ENCODE measurements at places on chromosomes 6 and 20.

GRCh38 chr20:44664131-44664530 is 12.6 kb upstream of the ADA start:
- DNase-seq = no peak

DNA sequence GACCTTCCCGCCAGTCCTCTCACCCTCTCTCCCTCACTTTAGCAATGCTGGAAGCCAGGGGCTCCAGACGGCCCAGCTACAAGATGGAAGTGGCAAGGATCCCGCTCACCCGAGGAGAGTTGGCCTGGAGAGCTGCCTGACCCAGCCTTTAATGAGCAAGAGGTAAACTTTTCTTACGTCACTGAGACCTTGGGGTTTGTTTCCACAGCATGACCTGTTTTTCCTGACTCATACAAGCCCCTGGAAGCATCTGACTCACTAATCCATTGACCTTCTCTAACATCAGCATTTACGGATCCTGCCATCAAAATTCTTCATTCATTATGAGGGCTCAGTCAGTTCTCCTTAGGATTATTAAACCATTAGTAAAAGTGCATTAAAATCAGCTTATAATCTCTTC is 120.4 kb downstream of the MYLK4 start:
- DNase-seq = no peak

DNA sequence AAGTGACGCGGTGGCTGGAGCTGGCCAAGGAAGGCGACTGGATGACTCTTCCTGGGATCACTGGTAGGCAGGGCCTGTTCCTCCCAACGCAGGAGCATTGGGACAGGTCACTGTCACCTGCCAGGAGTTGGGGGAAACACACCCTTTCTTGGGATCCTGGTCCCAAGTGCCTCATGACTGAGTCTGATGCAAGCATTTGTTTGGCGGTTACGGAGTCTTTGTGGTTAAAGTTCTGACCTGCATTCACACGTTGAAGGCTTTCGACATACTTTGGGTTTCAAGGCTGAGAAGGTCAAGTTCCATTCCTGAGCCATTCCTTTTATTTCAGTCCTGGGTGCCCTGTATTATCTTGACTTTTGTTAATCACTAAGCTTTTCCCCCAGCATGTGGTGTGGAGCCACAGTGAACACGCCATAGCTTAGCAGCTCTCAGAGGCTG is 6.0 kb downstream of the PNLDC1 start:
- no peak for DNase-seq

- DNase-seq = no peak
These were observed 754 bp upstream of the TMEM170B start for GRCh38 chr6:11536795-11537194.

DNA sequence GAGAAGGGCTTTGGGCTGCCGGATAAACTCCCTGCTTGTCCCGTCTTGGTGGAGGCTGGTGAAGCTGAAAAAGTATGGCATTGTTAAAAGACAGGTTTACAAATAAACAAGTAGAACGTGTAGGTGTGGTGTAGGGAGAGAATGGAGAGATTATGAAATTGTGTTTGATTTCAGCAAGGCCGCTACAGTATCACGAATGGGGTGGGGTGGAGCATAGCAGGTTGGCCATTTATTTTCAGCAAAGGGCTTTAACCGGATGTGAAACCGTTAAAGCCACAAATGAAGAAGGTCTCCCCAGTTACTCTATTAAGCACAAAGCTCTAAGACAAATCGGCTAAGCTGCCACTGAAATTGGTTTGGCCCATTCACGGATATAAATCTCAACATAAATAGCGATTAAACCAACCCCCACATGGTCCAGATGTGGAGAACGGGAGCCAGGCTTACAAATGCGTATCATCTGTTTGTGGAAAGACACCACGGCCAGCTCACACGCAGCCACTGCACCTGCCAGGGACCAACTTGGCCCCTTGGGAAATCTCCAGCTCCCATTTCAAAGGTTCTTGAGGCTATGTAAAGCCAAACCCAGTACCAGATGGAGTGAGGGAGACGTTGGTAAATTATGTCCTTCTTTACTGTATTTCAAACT is 94.0 kb downstream of the ZMYND8 start:
- DNase-seq = peak; percentile 78

GRCh38 chr6:105458551-105458950 is 55.7 kb upstream of the PREP start:
- no peak for DNase-seq

DNA sequence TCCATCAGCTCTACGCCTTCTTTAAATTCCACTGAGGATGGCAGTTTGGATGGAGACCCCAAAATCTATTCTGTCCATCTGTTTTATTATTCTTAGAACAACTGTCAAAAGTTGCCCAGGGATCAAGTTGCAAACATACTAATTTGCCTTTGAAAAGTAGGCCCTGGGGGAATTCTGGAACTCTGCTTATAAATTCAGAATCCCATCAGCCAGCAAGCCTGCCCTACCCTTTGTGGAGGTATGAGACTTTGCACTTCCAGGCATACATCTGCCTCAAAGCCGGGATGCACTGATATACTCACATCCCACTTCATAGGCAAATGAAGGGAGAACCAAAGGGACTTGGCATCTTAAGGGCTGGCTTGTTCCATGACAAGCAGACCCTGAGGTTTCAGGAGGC is 93.6 kb downstream of the INSM1 start:
- DNase-seq = no peak

- no peak for DNase-seq
These were observed 241.8 kb upstream of the PRDM1 start for GRCh38 chr6:105844275-105844883.

GRCh38 chr20:4152696-4153235 is 137.4 kb upstream of the RNF24 start:
- DNase-seq = no peak

GRCh38 chr6:170365121-170365520 is 58.6 kb downstream of the FAM120B start:
- no peak for DNase-seq

DNA sequence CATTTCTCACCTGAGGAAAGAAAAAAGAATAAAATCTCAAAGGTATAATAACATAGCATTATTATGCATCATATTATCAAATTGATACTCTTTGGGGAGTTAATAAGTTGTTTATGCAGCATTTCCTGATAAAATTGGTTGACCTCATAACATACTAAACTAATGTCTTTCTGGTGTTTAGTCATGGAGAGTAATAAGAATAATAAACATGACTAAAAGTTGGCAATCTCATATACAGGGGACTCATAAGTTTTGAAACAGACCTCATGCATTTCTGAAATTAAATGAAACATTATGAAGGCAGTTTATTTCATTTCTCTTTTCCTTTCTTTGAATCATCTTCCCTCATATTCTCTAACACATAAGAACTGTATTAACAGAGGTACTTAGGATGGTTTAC is 60.5 kb upstream of the PRDM1 start:
- DNase-seq = no peak

- peak; percentile 68 for DNase-seq
These were observed 55.9 kb downstream of the ANKEF1 start for GRCh38 chr20:10090588-10091166.

DNA sequence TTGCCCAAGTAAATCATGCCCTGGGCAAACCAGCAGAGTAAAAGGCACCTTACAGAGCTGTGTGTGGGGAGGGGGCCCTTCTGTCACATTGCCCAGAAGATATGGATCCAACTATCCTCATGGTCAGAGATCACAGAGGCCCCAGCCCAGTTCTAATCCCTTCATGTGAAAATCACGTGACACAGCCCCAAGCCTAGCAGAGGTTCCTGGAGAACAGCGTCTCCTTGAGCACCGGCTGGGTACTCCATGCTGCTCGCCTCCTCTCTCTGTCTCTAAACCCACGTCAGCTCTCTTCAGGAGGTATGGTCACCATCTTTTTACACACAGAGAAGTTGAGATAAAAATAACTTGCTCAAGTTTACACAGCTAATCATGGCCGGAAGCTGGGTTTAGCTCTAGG is 230.2 kb downstream of the ANKRD60 start:
- DNase-seq = no peak

- no peak for DNase-seq
These were observed 17.5 kb downstream of the AGPAT4 start for GRCh38 chr6:161256407-161256806.

GRCh38 chr20:63769891-63770474 is 30.4 kb downstream of the SLC2A4RG start:
- DNase-seq = no peak

DNA sequence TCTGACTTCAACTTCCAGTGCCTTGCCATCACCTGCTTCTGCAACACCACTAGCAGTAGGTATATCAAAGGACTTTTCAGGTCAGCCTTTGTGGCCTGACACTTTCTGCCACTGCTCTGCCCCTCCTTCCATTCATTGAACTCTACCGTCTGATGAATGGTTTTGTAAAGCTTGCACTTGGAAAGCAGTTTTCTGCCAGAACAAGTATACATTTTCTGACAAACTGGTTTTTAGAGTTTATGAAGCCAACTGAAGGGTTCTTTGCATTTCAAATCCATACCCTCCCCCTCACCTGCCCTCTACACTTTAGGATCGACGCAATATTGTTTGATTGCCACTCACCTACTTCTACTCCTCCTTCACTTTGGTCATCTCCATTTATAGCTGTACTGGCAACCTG is 603.1 kb downstream of the HACE1 start:
- peak; percentile 38 for DNase-seq

DNA sequence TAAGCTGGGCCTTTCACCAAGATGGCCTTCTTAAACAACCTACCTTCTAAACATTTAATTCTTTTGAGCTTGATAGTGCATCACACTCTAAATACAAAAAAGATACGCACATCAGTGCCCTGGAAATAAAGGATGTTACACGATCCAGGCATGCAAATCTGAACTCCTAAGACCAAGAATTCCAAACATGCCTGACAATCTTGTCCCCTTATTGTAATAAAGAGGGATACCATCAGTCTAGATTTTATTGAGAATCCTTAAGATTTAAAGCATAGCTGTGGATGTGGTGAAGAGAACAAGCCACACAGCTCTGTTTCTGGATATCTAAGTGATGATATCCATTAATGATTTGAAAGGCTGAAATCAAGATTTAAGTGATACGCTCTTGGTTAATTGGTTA is 13.0 kb downstream of the ZNF451 start:
- DNase-seq = no peak

DNA sequence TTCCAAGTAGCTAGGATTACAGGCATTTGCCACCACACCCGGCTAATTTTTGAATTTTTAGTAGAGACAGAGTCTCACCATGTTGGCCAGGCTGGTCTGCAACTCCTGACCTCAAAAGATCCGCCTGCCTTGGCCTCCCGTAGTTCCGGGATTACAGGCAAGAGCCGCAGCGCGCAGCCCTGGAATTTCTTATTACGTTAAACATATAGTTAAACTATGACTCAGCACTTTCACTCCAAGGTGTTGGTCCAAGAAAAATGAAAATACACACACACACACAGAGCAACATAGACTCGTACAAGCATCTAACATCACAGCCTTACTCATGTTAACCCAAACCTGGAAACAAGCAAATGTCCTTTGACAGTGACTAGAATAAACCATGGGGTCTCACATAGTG is 663.9 kb downstream of the PRKN start:
- DNase-seq = no peak

DNA sequence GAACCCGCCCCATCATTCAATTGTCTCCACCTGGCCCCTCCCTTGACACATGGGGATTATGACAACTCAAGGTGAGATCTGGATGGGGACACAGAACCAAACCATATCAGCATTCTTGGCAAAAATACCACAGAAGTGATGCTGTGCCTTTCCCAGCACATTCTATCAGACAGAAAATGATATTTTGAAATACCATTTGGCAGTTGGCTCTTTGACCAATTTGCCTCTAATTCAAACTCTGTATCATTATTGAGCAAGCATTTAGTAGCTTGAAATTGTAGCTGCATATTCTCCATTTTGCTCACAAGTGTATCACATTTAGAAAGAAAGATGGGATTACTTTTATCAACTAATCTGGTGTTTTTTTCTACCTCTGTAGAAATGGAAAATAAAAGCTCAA is 64.0 kb downstream of the PLCB1 start:
- DNase-seq = no peak

GRCh38 chr6:113353392-113353791 is 503.8 kb upstream of the MARCKS start:
- no peak for DNase-seq

DNA sequence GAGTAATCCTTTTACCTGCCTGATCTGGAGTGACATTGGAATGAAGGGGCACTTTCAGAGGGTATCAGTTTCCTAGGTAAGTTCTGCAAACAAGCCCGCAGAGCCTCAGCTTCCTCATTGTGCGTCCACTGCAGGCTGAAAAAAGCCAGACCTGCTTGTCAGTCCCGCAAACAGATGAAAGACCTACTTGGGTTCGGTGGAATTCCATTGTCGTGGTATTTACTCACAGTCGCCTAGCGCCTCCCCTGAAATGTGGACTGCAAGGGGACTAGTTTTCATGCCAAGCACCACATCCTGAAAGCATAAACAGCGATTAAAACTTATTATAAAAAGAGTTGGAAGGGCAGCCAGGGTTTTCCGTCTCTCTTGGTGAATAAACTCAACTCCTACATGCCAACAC is 121.5 kb downstream of the PAX1 start:
- DNase-seq = no peak

DNA sequence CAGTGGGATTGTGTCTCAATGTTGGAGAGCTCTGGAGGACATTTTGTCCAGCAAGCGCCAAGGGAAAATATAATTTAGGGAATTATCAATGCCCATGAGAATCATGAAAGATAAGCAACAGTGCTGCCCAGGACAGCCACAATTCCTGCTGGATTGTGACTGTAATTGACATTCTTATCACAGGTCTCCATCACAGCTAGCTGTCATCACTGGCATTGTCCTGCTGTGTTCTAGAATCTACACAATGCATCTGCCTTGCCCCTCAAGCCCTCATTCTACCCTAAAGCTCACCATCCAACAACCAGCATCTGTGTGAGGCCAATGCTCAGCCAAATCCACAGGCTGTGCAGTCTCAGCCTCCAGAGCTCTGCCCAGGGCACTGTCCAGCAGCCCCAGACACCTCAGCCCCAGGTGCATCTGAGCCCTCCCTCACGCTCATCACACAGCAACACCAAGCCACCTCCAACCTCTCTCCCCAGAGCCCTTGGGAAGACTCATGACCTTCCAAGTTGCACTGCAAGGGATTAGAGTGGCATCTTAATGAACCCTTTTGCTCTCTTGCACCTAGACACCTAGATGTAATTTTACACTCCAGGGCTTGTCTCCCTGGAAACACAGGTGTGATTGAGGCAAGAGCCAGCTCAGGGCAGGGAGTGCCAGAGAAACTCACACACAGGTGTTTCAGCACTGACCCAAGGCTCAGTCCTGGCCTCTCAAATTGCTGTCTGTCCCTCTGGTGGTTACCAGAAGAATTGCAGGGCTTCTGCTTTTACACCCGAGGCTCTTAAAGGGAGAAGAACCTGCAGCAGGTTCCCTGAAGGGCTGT is 85.2 kb upstream of the PHACTR3 start:
- peak; percentile 33 for DNase-seq

DNA sequence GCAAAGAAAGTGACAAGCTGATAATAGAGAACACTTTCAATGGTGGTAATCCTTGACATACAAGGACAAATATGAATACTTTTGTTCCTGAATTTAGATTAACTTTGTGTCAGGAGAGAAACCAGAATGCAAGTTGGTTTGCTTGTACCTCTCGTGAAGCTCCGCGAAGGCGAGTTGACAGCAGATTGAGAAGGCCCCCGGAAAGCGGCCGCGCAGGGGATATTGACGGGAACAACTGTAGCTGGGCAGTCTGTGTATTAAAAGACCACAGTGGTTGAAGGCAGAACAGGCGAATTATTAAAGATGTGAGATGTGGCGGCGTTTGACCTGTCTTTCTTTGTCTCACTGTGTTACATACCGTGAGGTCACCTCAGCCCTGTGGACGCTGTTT is 175.8 kb upstream of the RALGAPA2 start:
- no peak for DNase-seq

- DNase-seq = no peak
These were observed 85.3 kb downstream of the GJA10 start for GRCh38 chr6:89979481-89980119.

- DNase-seq = no peak
These were observed 30.1 kb downstream of the CASP8AP2 start for GRCh38 chr6:89859744-89860143.
